Cardiac ventricle fibroblast (primary cell): ENCODE measurements at places on chromosomes 13 and 19. TPM values are rescaled to one million over a fixed set of nuclear protein-coding genes. Genes with fewer than 3 reads are reported as not detected.

KLF1 gene
- not detected in 2 replicates for total RNA-seq

HS6ST3 gene
- not detected in 2 replicates for total RNA-seq

MUC16 gene
- total RNA-seq: not detected in 2 replicates

NPHS1 gene
- not detected in 2 replicates for total RNA-seq

ATP4B gene
- total RNA-seq: not detected in 2 replicates

RNF225 gene
- not detected in 2 replicates for total RNA-seq

ZNF534 gene
- total RNA-seq: 0.06 TPM in 1 of 2 replicates, not detected in the other

RCBTB2 gene
- total RNA-seq: 9.2 and 9.9 TPM in 2 replicates

PALM gene
- 46.4 and 55.6 TPM in 2 replicates for total RNA-seq

VAV1 gene
- total RNA-seq: not detected in 2 replicates

CPAMD8 gene
- 0.49 and 2.1 TPM in 2 replicates for total RNA-seq

ZNF431 gene
- 5.6 and 7.4 TPM in 2 replicates for total RNA-seq

ZFP36 gene
- total RNA-seq: 61.9 and 72.9 TPM in 2 replicates

KASH5 gene
- not detected in 2 replicates for total RNA-seq

CBY2 gene
- total RNA-seq: not detected in 2 replicates

PTPRH gene
- total RNA-seq: 1.8 and 5.5 TPM in 2 replicates

BSPH1 gene
- total RNA-seq: not detected in 2 replicates

ZNF575 gene
- 0.15 and 0.25 TPM in 2 replicates for total RNA-seq

CRYL1 gene
- 16.3 and 17.9 TPM in 2 replicates for total RNA-seq

NLRP7 gene
- total RNA-seq: not detected in 2 replicates

CD22 gene
- 2.2 and 4.4 TPM in 2 replicates for total RNA-seq

IL4I1 gene
- total RNA-seq: 0.20 TPM in 1 of 2 replicates, not detected in the other

IFNL1 gene
- total RNA-seq: not detected in 2 replicates

EEF2 gene
- 3,060 and 3,544 TPM in 2 replicates for total RNA-seq

SIAH3 gene
- total RNA-seq: not detected in 2 replicates

RAVER1 gene
- total RNA-seq: 31.8 and 49.8 TPM in 2 replicates

CHST8 gene
- not detected in 2 replicates for total RNA-seq

FPR1 gene
- 0.44 TPM in 1 of 2 replicates, not detected in the other for total RNA-seq

APOC1 gene
- 182 and 266 TPM in 2 replicates for total RNA-seq

ATP7B gene
- 2.3 and 2.5 TPM in 2 replicates for total RNA-seq

SOHLH2 gene
- total RNA-seq: 0.68 and 1.4 TPM in 2 replicates

CD209 gene
- total RNA-seq: not detected in 2 replicates

NUP62 gene
- 21.0 and 25.6 TPM in 2 replicates for total RNA-seq

ACER1 gene
- total RNA-seq: not detected in 2 replicates

NALCN gene
- total RNA-seq: 0.19 and 0.34 TPM in 2 replicates

PTGER1 gene
- total RNA-seq: 0.44 and 0.56 TPM in 2 replicates

ACP7 gene
- not detected in 2 replicates for total RNA-seq

OR7A5 gene
- total RNA-seq: not detected in 2 replicates

B3GNT3 gene
- not detected in 2 replicates for total RNA-seq

SPRED3 gene
- 1.4 and 2.1 TPM in 2 replicates for total RNA-seq

APOC4 gene
- not detected in 2 replicates for total RNA-seq

CEACAM4 gene
- not detected in 2 replicates for total RNA-seq

ELSPBP1 gene
- total RNA-seq: not detected in 2 replicates

EDDM13 gene
- total RNA-seq: not detected in 2 replicates

LRRC63 gene
- not detected in 2 replicates for total RNA-seq

ABCA7 gene
- total RNA-seq: 2.7 and 3.6 TPM in 2 replicates

LSM14A gene
- total RNA-seq: 37.6 and 55.4 TPM in 2 replicates
